RKO (cell line): ENCODE measurements at places on chromosomes 16 and 17.
A peak's percentile ranks its signal among the peaks of the same experiment; 100 is the strongest.

GRCh38 chr17:57735707-57736106, 9.4 kb downstream of the CCDC182 start:
- no peak for DNase-seq

- DNase-seq = no peak
Measured at GRCh38 chr16:24116046-24116776, 139.9 kb upstream of the CACNG3 start.

GRCh38 chr16:84844559-84845495, 25.0 kb downstream of the CRISPLD2 start:
- DNase-seq = no peak

DNA sequence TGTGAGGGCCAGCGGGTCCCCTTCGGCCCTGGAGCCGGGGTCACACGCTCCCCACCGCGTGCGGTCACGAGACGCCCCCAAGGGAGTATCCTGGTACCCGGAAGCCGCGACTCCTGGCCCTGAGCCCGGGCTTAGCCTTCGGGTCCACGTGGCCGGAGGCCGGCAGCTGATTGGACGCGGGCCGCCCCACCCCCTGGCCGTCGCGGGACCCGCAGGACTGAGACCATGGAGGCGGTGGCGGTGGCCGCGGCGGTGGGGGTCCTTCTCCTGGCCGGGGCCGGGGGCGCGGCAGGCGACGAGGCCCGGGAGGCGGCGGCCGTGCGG, at the start of gene NAGLU:
Gene NAGLU, plus strand, starts transcription at position 194 of the 324 bp plus-strand sequence. Its CDS starts 32 bp downstream, at position 226.
- DNase-seq = peak; percentile 93

DNA sequence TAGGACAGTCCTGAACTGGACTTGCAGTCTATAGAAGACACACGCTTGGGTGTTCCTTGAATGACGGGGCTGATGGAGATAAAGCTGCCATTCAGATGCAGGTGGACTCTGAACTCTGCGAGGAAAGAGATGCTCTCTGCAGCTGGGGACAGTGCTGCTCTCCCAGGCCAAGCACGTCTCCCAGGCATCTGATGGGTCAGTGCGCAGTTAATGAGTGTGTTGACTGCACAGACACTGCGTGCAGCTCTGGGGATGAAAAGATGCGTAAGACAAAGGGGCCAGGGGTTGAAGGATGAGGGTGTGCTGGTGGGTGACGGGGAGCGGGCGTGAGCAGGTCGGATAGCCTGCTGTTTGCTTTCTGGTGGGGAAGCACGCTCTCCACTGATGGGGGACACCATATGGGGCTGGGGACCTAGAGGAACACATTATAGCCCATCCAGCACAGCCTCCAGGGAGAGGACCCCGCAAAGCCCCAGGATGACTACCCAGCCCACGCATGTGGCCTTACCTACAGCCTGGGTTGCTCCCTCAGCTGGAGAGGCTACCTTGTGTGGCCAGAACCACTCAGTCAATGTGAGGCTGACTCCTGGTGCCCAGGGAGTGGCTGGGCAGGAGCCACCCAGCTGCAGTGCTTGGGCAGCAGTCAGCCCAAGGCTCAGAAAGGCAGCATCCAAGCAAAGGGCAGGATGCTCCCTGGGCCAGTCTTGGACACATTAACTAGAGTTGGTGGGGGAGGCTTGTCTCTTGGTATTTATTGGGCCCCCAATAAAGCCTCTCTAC, 246.3 kb downstream of the RBFOX3 start:
- no peak for DNase-seq

- peak; percentile 47 for DNase-seq
Measured at GRCh38 chr17:80455336-80455710, 21.1 kb downstream of the NPTX1 start.
